ENCODE measurements at places on chromosomes 11 and 22. TPM values are rescaled to one million over a fixed set of nuclear protein-coding genes. Genes with fewer than 3 reads are reported as not detected.

GRCh38 chr11:953512-953911 lies 27.8 kb downstream of the AP2A2 start:
- no peak overlapping the region for H3K27ac ChIP-seq
- DNase-seq = no peak
- H3K36me3 ChIP-seq = peaks cover 9% of the 10 kb centered on the region

The STARD10 gene
- 37.6 TPM for polyA plus RNA-seq

The TBX10 gene
- not detected for polyA plus RNA-seq

The SPINDOC gene
- polyA plus RNA-seq = 38.6 TPM

- H3K27ac ChIP-seq = peak overlapping the region; percentile 69
- no peaks in the 10 kb centered on the region for H3K36me3 ChIP-seq
- DNase-seq = peak; percentile 41
These were observed 17.4 kb upstream of the EI24 start for GRCh38 chr11:125551835-125552342.

The SNAP29 gene
- polyA plus RNA-seq = 161 TPM

- peaks cover 59% of the 10 kb centered on the region for H3K4me1 ChIP-seq
- no peak overlapping the region for H3K4me3 ChIP-seq
- no peaks in the 10 kb centered on the region for H3K27me3 ChIP-seq
These were observed 45.8 kb downstream of the IGLL1 start for GRCh38 chr22:23534201-23534850.

The BATF2 gene
- polyA plus RNA-seq = 6.4 TPM

The DEPDC7 gene
- polyA plus RNA-seq = 13.8 TPM

GRCh38 chr11:1041471-1041870 lies 5.0 kb upstream of the MUC6 start:
- no peak overlapping the region for H3K27ac ChIP-seq
- H3K4me1 ChIP-seq = no peaks in the 10 kb centered on the region
- no peaks in the 10 kb centered on the region for H3K36me3 ChIP-seq
- H3K27me3 ChIP-seq = peaks cover 13% of the 10 kb centered on the region

GRCh38 chr22:19844377-19845053 lies 10.2 kb downstream of the GNB1L start:
- H3K27me3 ChIP-seq = no peaks in the 10 kb centered on the region
- DNase-seq = no peak
- peaks cover 22% of the 10 kb centered on the region for H3K36me3 ChIP-seq

- H3K4me3 ChIP-seq = no peak overlapping the region
- peaks cover 39% of the 10 kb centered on the region for H3K36me3 ChIP-seq
- H3K27me3 ChIP-seq = no peaks in the 10 kb centered on the region
- no peak overlapping the region for H3K27ac ChIP-seq
- peaks cover 18% of the 10 kb centered on the region for H3K4me1 ChIP-seq
These were observed 4.2 kb downstream of the ZNF280A start for GRCh38 chr22:22515890-22516289.

GRCh38 chr22:21000987-21001600 lies 824 bp downstream of the THAP7 start:
- H3K27ac ChIP-seq = peak overlapping the region; percentile 87
- peaks cover 25% of the 10 kb centered on the region for H3K4me1 ChIP-seq
- no peaks in the 10 kb centered on the region for H3K27me3 ChIP-seq
- peak overlapping the region; percentile 58 for H3K4me3 ChIP-seq
- DNase-seq = no peak
- peaks cover 49% of the 10 kb centered on the region for H3K36me3 ChIP-seq

GRCh38 chr11:126246636-126247035 lies 22.1 kb downstream of the SRPRA start:
- no peak overlapping the region for H3K27ac ChIP-seq
- H3K4me1 ChIP-seq = no peaks in the 10 kb centered on the region
- H3K36me3 ChIP-seq = peaks cover 42% of the 10 kb centered on the region

The CHRM1 gene
- polyA plus RNA-seq = not detected

DNA sequence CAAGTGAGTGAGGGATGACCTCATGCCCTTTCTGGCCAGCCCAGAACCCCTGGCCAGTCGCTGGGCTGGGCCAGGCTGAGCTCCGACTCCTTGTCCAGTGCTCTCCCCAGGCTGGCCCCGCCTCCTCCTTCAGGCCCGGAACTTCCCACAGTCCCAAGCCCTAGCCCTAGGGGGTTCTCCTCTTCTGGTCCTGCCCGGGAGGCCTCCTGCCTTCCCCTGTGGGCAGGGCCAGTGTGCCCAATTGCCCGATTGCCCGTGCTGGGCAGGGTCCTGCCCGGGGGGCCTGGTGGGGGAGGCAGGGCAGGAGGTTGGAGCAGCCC lies 4.2 kb downstream of the TCIRG1 start:
- peak overlapping the region; percentile 14 for H3K4me3 ChIP-seq
- peaks cover 60% of the 10 kb centered on the region for H3K36me3 ChIP-seq
- DNase-seq = peak; percentile 55
- H3K27me3 ChIP-seq = no peaks in the 10 kb centered on the region

The SCN4B gene
- not detected for polyA plus RNA-seq

DNA sequence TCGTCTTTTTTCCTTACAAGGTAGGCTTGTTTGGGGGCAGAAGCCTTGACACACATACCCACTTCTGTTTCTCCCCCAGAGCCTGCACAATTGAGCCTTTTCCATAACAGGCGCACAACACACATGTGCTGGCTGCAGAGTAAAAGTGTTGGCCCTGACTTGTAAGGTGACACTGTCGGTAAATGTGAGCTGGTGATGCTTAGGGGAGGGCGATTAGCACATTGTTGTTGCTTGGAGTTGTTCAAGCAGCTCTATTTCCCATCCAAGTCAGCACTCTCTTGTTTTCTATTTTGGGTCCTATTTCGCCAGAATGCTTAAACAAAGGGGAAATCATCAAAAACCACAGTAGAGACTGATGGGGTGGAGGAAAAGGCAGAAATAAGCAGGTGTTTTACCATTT lies 51.9 kb upstream of the PTPRJ start:
- no peaks in the 10 kb centered on the region for H3K36me3 ChIP-seq
- H3K4me1 ChIP-seq = peaks cover 4% of the 10 kb centered on the region
- no peak overlapping the region for H3K27ac ChIP-seq
- H3K27me3 ChIP-seq = no peaks in the 10 kb centered on the region
- no peak overlapping the region for H3K4me3 ChIP-seq
- no peak for DNase-seq

- DNase-seq = no peak
- H3K27ac ChIP-seq = no peak overlapping the region
- peaks cover 7% of the 10 kb centered on the region for H3K4me1 ChIP-seq
- peaks cover 64% of the 10 kb centered on the region for H3K27me3 ChIP-seq
- H3K4me3 ChIP-seq = no peak overlapping the region
These were observed 12.3 kb downstream of the SMPD1 start for GRCh38 chr11:6402561-6402981.

GRCh38 chr22:16965083-16965482 lies 42.9 kb downstream of the GAB4 start:
- no peaks in the 10 kb centered on the region for H3K27me3 ChIP-seq
- DNase-seq = no peak
- no peaks in the 10 kb centered on the region for H3K36me3 ChIP-seq
- H3K27ac ChIP-seq = no peak overlapping the region
- peaks cover 4% of the 10 kb centered on the region for H3K4me1 ChIP-seq

The PTPRJ gene
- 3.5 TPM for polyA plus RNA-seq

GRCh38 chr11:25566298-25567200 lies 765.4 kb upstream of the ANO3 start:
- no peaks in the 10 kb centered on the region for H3K27me3 ChIP-seq
- H3K4me1 ChIP-seq = no peaks in the 10 kb centered on the region
- H3K36me3 ChIP-seq = no peaks in the 10 kb centered on the region
- H3K4me3 ChIP-seq = no peak overlapping the region
- no peak overlapping the region for H3K27ac ChIP-seq
- no peak for DNase-seq

DNA sequence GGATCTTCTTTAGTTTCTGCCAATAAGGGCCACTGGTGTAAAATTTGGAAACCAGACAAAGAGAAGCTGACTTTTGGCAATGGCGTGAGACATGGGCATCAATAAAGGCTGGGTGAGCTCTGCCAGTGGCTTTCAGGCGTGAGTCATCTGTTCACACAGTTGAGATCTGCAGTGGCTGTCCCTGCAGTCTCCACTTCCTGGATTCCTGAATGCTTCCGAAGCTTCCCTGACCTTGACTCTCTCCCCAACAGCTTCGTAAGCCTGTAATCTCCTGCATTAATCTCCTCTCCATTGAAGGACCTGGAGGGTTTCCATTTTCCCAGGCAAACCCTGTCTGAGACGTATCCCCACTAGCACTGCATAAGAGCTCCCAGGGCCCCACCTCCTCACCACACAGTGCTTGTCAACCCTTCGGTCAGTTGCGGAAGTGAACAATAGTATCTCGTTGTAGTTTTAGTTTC lies 574.7 kb downstream of the TBC1D22A start:
- peak; percentile 9 for DNase-seq
- H3K4me3 ChIP-seq = no peak overlapping the region
- no peaks in the 10 kb centered on the region for H3K27me3 ChIP-seq
- H3K4me1 ChIP-seq = no peaks in the 10 kb centered on the region

The LRP4 gene
- polyA plus RNA-seq = 0.19 TPM

- H3K27me3 ChIP-seq = no peaks in the 10 kb centered on the region
- DNase-seq = no peak
- H3K36me3 ChIP-seq = no peaks in the 10 kb centered on the region
- no peak overlapping the region for H3K27ac ChIP-seq
- H3K4me1 ChIP-seq = no peaks in the 10 kb centered on the region
These were observed 27.0 kb downstream of the MS4A6A start for GRCh38 chr11:60155931-60156330.
